ENCODE measurements at places on chromosomes 7 and 10.

- no peak overlapping the region for H3K4me3 ChIP-seq
- H3K36me3 ChIP-seq, result no peaks in the 10 kb centered on the region
- H3K4me1 ChIP-seq, result no peaks in the 10 kb centered on the region
- DNase-seq, result no peak
- no peak overlapping the region for H3K27ac ChIP-seq
Measured at GRCh38 chr7:150835019-150835418, 17.3 kb upstream of the AOC1 start.

DNA sequence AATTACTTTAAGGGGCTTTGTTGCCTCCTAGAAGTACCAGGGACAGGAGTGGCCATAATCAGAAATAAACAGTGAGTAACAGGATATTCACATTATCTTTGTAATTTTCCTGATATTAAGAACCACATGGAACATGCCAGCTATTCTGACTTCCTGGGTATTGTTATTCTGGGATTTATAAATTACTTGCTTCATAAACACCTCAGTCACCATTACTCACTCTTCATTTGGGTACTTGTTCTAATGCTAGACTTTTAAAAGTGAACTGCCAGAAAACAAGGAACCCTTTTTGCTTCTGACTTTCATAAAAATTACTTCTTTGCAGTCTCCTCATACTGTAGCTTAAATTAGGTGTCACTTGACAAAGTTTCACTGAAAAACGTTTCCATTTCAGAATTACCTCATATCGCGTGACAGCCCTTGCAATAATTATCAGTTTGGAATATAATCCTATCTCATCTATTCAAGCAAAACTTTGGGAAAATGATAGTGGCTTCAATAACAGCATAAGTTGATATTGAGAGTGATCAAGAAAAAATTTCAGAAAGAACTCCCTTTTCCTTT lies 29.8 kb downstream of the CABCOCO1 start:
- no peak for DNase-seq
- no peak overlapping the region for H3K4me3 ChIP-seq
- H3K36me3 ChIP-seq, result no peaks in the 10 kb centered on the region
- H3K27ac ChIP-seq, result no peak overlapping the region

- no peak for DNase-seq
- H3K36me3 ChIP-seq, result no peaks in the 10 kb centered on the region
- H3K27me3 ChIP-seq, result no peaks in the 10 kb centered on the region
Measured at GRCh38 chr10:91220954-91221675, 652 bp downstream of the PCGF5 start.

DNA sequence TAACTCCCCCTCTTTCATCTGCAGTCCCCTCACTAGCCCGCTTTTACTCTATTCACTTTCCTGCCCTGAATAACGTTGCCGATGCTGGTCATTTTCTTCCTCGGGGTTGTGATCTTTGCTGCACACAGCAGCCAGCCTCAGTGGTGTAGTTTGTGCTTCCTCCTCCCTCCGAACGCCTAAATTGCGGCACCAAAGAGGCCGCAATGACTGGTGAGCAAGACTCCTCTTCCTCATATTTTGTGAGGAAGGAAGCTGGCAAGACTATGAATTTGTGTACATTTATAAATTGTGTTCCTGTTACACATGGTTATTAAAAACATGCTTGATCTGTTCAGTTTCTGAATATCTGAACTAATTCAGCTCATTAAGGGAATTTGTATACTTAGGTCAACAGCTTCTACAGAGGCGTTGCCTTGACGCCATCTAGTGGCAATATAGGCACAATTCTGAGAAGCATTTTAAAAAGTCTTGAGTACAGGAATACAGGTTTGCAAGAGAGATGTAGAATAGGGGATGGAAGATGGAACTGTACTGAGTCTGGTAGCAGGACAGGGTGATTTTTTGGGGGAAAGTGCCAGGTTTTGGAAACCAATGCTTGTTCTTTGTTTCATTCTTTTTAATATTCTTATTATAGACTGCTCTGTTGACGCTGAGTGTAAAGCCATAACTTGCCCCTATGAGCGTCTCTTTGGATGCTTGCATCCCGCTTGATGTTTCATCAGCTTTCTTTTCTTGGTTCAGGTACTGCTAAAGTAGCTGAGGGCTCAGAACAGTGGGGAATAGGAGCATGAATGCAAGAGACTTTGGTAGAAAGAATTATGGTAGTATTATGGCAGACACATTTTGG lies 4.1 kb upstream of the TAS2R5 start:
- H3K27ac ChIP-seq, result no peak overlapping the region
- no peaks in the 10 kb centered on the region for H3K27me3 ChIP-seq
- no peaks in the 10 kb centered on the region for H3K4me1 ChIP-seq
- DNase-seq, result no peak
- H3K4me3 ChIP-seq, result no peak overlapping the region
- H3K36me3 ChIP-seq, result peaks cover 6% of the 10 kb centered on the region

- H3K27ac ChIP-seq, result no peak overlapping the region
- no peaks in the 10 kb centered on the region for H3K36me3 ChIP-seq
- no peaks in the 10 kb centered on the region for H3K4me1 ChIP-seq
- H3K27me3 ChIP-seq, result no peaks in the 10 kb centered on the region
Measured at GRCh38 chr10:49415109-49415508, 19.2 kb upstream of the DRGX start.

GRCh38 chr10:109939315-109939961 lies 16.1 kb upstream of the XPNPEP1 start:
- no peak overlapping the region for H3K27ac ChIP-seq
- H3K4me1 ChIP-seq, result peaks cover under 1% of the 10 kb centered on the region
- H3K27me3 ChIP-seq, result no peaks in the 10 kb centered on the region
- H3K4me3 ChIP-seq, result no peak overlapping the region
- DNase-seq, result no peak

DNA sequence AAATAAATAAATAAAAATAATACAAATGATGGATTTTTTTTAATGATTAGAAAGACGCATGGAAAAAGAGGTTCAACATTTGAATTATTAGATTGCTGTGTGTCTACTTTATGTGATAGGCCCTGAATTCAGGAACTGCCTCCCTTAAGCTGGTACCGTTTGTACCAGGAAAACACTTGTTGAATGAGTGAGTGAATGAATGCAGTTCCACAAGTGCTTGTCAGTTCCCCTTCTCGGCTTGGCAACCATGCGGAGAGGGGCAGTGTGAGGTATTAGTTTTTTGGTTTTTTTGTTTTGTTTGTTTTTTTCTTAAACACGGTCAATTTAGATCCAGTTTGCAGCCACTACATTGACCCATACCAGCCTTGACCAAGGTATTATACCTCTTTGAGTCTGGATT lies 2.1 kb upstream of the DPY19L1 start:
- H3K27me3 ChIP-seq, result no peaks in the 10 kb centered on the region
- DNase-seq, result no peak
- no peaks in the 10 kb centered on the region for H3K36me3 ChIP-seq
- no peak overlapping the region for H3K4me3 ChIP-seq

GRCh38 chr7:91041901-91042484 lies 222.2 kb upstream of the FZD1 start:
- no peaks in the 10 kb centered on the region for H3K4me1 ChIP-seq
- H3K36me3 ChIP-seq, result no peaks in the 10 kb centered on the region
- H3K27ac ChIP-seq, result no peak overlapping the region
- H3K4me3 ChIP-seq, result no peak overlapping the region
- no peaks in the 10 kb centered on the region for H3K27me3 ChIP-seq

DNA sequence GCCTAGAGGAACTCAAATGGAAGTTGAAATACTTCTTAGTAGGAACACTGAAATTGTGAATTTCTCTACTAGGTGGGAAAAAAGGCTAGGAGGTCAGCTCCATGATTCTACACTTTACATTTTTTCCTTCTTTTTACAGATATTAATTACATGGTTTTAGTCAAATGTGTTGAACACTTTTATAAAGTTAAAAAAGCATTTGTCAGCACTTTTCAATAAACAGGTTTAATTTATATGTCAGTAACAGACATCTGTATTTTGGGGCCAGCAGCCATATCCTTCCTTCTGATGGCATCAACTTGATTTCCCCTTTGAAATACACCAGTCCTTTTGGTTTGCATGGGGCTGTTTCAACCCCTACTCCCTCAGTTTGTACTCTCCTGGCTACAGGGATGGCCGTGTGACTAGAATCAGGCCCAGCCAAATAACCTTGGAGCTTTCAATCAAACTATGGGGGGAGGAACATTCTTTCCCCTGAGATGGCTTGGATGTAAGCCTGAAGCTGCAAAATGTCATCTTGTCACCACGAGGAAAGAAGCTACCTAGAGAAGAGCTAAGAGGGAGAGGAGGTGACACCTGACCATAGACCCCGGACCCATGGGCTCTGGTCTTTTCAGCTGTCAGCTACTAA lies 171.0 kb upstream of the NEBL start:
- H3K4me3 ChIP-seq, result no peak overlapping the region
- H3K4me1 ChIP-seq, result no peaks in the 10 kb centered on the region
- no peak for DNase-seq
- no peaks in the 10 kb centered on the region for H3K36me3 ChIP-seq
- no peak overlapping the region for H3K27ac ChIP-seq

GRCh38 chr10:36671607-36672006 lies 453.8 kb upstream of the ANKRD30A start:
- no peak overlapping the region for H3K4me3 ChIP-seq
- H3K36me3 ChIP-seq, result no peaks in the 10 kb centered on the region
- no peaks in the 10 kb centered on the region for H3K27me3 ChIP-seq
- H3K27ac ChIP-seq, result no peak overlapping the region
- no peaks in the 10 kb centered on the region for H3K4me1 ChIP-seq

- peaks cover 7% of the 10 kb centered on the region for H3K4me1 ChIP-seq
- H3K36me3 ChIP-seq, result no peaks in the 10 kb centered on the region
- H3K4me3 ChIP-seq, result no peak overlapping the region
- no peaks in the 10 kb centered on the region for H3K27me3 ChIP-seq
Measured at GRCh38 chr10:60570896-60571295, 181.2 kb upstream of the ANK3 start.

DNA sequence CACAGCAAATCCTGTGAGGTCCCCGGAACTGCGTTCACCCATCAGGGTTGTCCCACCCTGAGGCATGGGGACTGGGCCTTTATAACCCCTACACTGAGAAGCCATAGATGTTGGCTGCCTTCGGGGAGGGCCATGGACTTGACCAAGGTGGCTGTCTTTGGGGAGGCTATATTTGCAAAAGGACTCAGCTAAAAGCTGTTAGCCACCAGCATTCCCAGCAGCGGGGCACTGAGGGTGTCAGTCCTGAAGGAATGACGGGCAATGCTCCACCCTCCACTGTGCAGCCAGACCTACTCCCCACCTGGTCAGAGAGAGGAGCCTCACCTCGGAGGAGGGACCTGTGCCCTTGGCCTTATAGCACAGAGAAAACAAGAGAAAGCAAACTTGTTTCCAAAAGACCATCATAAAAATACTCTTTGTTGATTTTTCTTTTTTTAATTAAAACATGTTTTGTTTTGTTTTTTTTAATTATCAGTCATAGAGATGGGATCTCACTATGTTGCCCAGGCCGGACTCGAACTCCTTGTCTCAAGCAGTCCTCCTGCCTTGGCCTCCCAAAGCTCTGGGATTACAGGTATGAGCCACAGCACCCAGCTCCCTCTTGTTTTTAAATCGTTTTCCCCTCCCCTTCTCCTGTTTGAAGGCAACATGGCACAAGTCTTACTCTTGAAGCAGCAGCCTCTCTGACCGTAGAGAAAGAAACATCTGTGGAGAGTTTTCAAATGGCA lies 26.7 kb upstream of the CUX1 start:
- H3K4me3 ChIP-seq, result no peak overlapping the region
- no peaks in the 10 kb centered on the region for H3K36me3 ChIP-seq
- H3K27me3 ChIP-seq, result no peaks in the 10 kb centered on the region
- no peak for DNase-seq
- no peak overlapping the region for H3K27ac ChIP-seq

DNA sequence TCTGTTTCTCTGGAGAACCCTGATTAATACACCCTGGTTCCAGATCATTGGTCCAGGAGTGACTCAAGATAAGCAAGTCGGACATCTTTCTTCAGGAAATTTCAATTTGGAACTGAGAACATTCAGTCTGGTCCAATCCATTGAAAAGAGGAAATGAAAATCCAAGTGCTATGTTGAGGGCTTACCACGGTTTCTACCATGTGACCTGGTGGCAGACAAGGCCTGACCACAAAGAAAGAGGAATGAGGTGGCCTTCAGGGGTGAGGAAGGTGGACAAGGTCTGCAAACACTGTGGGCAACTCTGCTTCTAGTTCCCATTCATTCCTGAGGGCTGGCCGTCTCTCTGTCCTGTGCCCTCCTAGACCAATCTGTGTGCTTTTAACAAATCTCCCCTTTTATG lies 149.2 kb upstream of the GHITM start:
- no peak overlapping the region for H3K4me3 ChIP-seq
- no peak for DNase-seq
- H3K36me3 ChIP-seq, result no peaks in the 10 kb centered on the region
- H3K4me1 ChIP-seq, result no peaks in the 10 kb centered on the region
- H3K27me3 ChIP-seq, result no peaks in the 10 kb centered on the region

DNA sequence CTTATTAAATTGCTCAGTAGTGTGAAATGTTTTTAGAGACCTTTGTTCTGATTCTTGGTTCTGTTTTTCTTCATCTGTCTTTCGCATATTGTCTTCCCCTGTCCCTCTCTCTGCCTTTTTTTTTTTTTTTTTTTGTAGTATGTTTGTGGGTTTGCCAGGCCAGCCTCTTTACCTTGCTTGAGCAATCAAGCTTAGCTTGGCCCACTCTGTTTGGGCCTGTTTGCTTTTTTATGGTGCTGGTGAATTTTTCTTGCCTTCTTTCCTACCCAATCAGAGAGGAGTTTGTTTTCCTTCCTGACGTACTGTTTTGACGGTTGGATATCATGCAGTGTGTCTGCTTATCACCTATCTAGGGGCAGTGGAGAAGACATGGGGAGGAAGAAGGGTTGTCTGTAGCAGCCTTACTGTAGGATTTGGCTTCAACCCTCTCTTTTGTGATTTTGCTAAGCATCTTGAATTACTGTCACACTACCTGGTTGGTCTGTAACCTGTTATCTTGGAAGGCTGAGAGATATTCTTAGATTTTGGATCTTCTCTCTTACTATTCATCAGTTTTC lies 64.0 kb downstream of the BBS9 start:
- no peak for DNase-seq
- no peaks in the 10 kb centered on the region for H3K27me3 ChIP-seq
- no peak overlapping the region for H3K4me3 ChIP-seq

GRCh38 chr7:36671432-36671829 lies 52.9 kb downstream of the AOAH start:
- H3K4me3 ChIP-seq, result no peak overlapping the region
- no peaks in the 10 kb centered on the region for H3K36me3 ChIP-seq
- H3K27me3 ChIP-seq, result no peaks in the 10 kb centered on the region
- no peaks in the 10 kb centered on the region for H3K4me1 ChIP-seq
